ENCODE measurements at places on chromosomes 4 and X. TPM values are rescaled to one million over a fixed set of nuclear protein-coding genes. Genes with fewer than 3 reads are reported as not detected.

TMSB15A gene
- 5.3 TPM for total RNA-seq

TLR3 gene
- 5.1 TPM for total RNA-seq

HPF1 gene
- total RNA-seq = 44.2 TPM

SCRG1 gene
- not detected for total RNA-seq

MAP7D3 gene
- total RNA-seq = 10.1 TPM

ADGRG4 gene
- not detected for total RNA-seq

TMEM35A gene
- total RNA-seq = 0.38 TPM

ANXA5 gene
- total RNA-seq = 286 TPM

P2RY10 gene
- not detected for total RNA-seq

PPP4R3C gene
- not detected for total RNA-seq

KLHL13 gene
- 21.2 TPM for total RNA-seq

TNIP2 gene
- 41.9 TPM for total RNA-seq

PAGE5 gene
- total RNA-seq = not detected

STBD1 gene
- 3.4 TPM for total RNA-seq

GATA1 gene
- total RNA-seq = not detected

EDA gene
- total RNA-seq = 0.51 TPM

PARM1 gene
- 0.33 TPM for total RNA-seq

HTR2C gene
- not detected for total RNA-seq

POLN gene
- 0.16 TPM for total RNA-seq

RASL11B gene
- total RNA-seq = 0.76 TPM

VCX gene
- not detected for total RNA-seq

PLP2 gene
- 109 TPM for total RNA-seq

SH2D1A gene
- not detected for total RNA-seq

CLIC2 gene
- total RNA-seq = not detected
